Stimulated activated CD4-positive, alpha-beta T cell treated with anti-CD3 and anti-CD28 coated beads, TNF-alpha, amount 100 ng/mL, for 48 hours (primary cell): ENCODE measurements at places on chromosomes 13 and 19.

GRCh38 chr13:64672751-64673150, 2557.4 kb downstream of the PCDH9 start:
- DNase-seq, result no peak

DNA sequence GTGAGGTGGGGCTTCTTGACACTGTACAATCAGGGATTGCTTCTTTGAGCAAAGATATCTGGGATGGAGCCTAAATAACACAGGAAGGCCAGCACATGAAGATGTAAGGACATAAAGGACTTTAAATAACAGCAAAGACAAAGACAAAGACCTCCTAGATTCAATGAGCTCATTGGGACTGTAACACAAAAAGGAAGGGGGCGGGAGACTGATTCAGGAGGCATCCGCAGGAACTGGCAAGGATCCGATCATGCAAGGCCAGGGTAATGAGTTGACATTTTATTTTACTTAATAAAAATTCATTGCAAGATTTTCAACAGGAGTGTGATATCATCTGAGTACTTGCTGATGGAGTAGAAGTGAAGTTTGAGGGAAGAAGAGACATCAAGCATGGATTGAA, 121.5 kb downstream of the LHFPL6 start:
- DNase-seq, result no peak

DNA sequence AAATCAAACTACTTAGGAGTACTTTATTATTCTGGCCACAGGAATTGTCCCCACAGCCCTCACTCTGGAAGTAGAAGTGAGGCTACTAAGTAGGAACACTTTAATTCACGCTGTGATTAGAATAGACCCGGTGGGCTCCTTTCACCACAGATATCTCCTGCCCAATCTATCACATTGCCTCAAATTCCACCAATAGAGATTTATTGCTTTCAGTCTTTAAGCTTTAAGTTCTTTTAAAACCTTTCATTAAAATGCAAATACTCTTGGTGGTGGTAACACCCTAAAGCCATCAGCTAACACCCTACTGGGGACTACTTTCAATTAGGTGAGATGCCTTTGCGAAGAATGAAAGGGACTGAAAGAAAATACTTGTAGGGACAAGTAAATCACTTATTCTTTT, 181.9 kb downstream of the DACH1 start:
- DNase-seq, result no peak

GRCh38 chr13:46858163-46858562, 38.7 kb downstream of the HTR2A start:
- no peak for DNase-seq

DNA sequence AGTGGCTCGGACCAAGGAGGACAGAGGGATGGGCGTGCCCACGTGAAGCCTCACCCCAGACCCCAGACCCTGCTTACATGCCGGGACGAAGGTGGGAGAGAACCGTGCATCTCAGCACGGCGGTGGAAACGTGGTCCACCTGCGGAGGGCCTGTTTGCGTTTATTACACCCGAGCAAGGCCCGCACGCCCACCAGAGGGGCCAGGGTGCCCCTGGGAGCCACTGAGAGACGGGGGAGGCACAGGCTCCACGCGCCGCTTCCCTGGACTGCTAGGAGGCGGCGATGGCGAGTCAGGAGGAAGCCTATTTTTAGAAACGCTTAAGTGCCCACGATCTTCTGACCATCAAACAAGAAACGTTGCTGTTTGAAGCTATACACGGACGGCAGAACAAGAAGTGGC, 80.7 kb downstream of the ATP11A start:
- DNase-seq, result no peak

- DNase-seq, result no peak
These were observed 6.2 kb upstream of the SDHAF1 start for GRCh38 chr19:35988824-35989223.

DNA sequence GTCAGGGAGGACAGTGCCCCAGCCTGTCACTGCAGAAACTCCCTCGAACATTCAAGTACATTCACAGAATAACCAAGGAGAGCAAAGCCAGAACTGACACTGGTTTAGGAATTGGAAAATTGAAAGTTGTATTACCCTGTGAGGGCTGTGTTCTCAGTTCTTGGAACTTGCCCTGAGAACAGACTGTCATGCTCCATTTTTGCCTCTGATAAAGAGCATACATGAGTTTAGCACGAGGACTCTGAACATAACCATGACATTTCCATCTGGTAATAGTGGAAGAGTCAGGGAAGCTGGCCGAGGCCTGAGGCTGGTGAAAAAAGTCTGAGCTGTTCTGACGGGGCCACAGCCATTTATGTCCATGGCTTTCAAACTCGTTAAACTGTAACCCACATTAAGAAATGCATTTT, 15.2 kb upstream of the SLC25A30 start:
- DNase-seq, result no peak

DNA sequence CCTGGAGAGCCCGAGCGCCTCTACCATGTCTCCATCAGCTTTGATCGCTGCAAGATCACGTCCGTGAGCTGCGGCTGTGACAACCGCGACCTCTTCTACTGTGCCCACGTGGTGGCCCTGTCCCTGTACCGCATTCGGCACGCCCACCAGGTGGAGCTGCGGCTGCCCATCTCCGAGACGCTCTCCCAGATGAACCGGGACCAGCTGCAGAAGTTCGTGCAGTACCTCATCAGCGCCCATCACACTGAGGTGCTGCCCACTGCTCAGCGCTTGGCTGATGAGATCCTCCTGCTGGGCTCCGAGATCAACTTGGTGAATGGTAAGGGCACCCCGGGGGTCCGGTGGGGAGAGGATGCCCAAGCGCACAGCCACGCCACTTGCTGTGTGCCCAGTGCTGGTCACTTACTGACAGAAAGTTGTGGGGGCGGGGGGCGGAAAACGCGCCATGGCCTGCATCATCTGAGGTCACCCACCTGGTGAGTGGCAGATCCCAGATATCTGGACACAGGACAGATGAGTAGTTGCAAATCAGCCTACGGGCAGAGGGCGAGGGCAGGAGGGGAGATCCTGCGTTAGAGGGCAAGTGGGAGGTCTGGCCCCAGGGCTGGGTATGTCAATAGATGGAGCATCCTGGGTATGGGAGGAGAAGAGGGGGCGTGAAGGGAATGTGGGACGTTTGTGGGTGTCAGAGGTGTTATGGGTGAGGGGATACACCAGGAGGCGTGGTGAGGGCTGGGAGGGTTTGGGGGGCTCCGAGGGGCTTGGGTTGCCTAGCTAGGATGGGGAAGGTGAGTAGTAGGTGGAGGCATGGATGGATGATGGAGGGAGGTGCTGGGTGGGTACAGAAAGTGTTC, 9.8 kb downstream of the ZSWIM4 start:
- DNase-seq, result no peak

GRCh38 chr19:49413348-49413747, 9.9 kb downstream of the PTH2 start:
- no peak for DNase-seq

- DNase-seq, result no peak
These were observed 7.9 kb upstream of the SERTAD3 start for GRCh38 chr19:40452016-40452415.

DNA sequence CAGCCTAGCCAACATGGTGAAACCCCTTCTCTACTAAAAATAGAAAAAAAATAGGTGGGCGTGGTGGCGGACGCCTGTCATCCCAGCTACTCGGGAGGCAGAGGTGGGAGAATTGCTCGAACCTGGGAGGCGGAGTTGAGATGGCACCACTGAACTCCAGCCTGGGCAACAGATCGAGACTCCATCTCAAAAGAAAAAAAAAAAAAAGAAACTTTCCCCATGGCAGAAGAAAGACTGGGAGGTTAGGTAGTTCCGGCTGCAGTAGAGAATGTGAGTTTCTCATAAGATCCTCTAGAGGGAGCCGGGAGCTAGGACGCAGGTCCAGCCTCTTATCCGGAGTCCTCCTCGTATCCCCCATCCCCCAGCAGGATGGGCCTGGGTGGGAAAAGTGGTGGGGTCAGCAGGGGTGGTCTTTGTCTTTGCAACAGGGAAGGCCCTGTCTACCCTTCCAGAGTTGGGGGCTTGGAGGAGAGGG, 13.2 kb upstream of the CREB3L3 start:
- no peak for DNase-seq

- DNase-seq, result no peak
These were observed 47.5 kb downstream of the DCT start for GRCh38 chr13:94431987-94432386.

GRCh38 chr13:58960888-58961287, 1202.8 kb downstream of the DIAPH3 start:
- DNase-seq, result no peak

GRCh38 chr13:61695147-61695546, 279.5 kb upstream of the PCDH20 start:
- no peak for DNase-seq

GRCh38 chr19:57870225-57870624, 18.6 kb downstream of the ZNF814 start:
- no peak for DNase-seq

DNA sequence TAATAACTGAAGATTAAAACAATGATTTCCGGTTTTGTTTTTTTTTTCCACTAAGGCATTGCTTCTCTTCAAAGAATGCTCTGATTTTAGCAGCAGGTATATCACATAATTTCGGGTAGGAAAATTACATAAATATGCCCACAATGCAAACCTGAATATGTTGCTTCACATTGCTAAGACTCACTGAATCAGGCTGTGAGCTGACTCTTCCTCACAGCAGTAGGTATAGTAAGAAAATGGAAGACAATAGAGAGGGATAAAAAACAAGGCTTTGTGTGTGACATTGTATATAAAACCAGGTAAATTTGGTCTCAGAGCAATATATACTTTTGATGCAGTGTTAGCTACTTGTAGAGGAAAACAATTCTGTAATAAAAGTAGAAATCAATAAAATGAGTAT, 1355.0 kb downstream of the OLFM4 start:
- DNase-seq, result no peak

- no peak for DNase-seq
These were observed 102.7 kb downstream of the KDM4B start for GRCh38 chr19:5071579-5071978.

DNA sequence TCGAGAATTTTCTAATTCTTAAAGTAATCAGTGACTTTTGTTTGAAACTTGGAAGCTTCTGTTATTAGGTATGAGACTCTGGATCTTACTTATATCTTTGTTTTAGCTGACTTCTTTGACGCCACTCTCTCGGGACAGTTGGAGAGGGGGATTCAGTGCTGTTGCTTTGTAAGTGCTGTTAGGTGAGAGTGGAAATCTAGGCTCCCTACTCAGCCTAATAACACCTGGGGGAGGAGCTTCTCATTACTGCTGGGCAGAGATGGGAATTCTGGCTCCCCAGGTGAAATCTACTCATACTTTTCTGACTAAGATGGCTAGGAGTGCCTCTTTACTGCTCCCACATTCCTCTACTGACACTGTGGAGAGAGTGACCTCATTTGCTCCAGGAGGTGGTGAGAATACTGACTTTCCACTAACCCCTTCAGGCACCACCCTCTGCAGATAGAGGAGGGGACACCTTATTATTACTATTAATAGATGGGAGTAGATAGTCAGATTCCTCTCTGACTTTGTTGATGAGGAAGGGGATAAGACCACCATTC, 324.9 kb upstream of the SPRY2 start:
- no peak for DNase-seq

DNA sequence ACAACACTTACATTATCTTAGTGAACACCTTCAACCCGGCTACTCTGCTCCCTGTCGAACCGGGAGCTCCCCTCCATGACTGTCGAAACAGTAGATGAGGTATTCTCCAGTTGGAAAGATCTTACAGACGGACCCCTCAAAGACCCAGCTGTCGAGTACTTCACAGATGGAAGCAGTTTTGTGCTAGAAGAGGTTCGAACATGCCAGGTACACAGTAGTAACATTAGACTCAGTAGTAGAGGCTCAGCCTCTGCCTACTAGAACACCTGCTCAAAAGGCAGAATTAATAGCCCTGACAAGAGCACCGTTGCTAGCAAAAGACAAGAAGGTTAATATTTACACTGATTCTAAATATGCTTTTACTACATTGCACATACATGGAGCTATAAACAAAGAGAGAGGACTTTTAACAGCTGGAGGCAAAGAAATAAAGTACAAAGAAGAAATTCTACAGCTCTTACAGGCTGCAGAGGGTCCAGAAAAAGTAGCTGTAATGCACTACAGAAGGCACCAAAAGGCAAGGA, 13.6 kb upstream of the SLC15A1 start:
- DNase-seq, result no peak

GRCh38 chr19:54896036-54896435, 9.9 kb upstream of the NCR1 start:
- no peak for DNase-seq

- DNase-seq, result no peak
These were observed 17.7 kb downstream of the GPC6 start for GRCh38 chr13:93244141-93244917.

- DNase-seq, result no peak
These were observed 18.0 kb upstream of the CD70 start for GRCh38 chr19:6608940-6609339.

GRCh38 chr19:13849991-13850909, 26.7 kb upstream of the NANOS3 start:
- DNase-seq, result peak; percentile 75

DNA sequence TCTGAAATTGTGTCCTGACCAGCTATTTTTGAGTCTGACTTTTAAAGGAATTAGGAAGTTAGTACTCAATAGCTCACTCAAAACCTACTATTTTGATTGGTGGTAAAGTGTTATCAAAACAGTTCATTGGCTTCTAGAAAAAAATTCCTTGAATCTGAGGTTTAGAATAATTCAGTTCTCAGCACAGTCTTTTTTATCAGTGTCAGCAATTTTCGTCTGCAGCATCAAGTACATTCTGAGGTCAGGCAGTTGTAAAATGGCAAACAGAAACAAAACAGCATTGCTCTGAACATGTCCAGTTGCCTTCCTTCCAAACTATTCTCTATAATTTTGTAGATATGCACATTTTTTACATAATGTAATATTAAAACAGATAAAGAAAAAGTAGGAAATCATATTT, 1644.1 kb downstream of the SLITRK5 start:
- DNase-seq, result no peak

DNA sequence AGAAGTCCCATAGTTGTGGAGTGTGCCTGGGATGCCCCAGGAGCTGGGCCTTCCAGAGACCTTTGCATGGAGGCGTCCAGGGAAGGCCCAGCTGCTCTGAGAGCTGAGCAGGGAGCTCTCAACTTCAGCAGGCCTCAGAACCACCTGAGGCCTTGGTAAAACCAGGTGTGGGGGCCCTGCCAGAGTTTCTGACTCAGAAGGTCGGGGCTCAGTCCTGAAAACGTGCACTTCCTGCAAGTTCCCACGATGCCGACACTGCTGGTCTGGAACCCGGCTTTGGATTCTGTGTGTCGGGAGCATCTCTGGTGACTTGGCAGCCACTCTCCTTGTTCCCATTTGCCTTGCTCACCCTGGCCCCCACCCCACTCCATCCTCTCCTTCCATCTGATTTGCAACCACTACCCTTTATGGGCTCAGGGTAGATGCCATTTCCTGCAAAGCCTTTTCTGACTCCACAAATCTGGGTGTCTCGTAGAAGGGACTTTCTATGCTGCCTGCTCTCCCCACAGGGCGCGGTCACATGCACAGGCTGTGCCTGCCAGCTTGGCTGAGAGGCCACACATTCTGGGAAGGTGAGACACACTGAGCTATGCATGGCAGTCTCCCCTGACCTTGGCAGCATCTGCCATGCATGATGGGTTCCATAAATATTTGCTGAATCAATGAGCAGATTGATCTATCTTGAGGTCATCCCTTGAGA, 244.7 kb downstream of the COL4A1 start:
- DNase-seq, result no peak

- no peak for DNase-seq
These were observed 7.6 kb upstream of the MLLT1 start for GRCh38 chr19:6287269-6287885.

GRCh38 chr13:27026396-27026795, 145.2 kb downstream of the USP12 start:
- DNase-seq, result no peak

GRCh38 chr19:15249972-15250639, 17.9 kb upstream of the EPHX3 start:
- DNase-seq, result no peak

- DNase-seq, result no peak
These were observed 3.8 kb downstream of the COMMD6 start for GRCh38 chr13:75533861-75534260.
